ENCODE measurements at places on chromosomes 13 and 19.

DNA sequence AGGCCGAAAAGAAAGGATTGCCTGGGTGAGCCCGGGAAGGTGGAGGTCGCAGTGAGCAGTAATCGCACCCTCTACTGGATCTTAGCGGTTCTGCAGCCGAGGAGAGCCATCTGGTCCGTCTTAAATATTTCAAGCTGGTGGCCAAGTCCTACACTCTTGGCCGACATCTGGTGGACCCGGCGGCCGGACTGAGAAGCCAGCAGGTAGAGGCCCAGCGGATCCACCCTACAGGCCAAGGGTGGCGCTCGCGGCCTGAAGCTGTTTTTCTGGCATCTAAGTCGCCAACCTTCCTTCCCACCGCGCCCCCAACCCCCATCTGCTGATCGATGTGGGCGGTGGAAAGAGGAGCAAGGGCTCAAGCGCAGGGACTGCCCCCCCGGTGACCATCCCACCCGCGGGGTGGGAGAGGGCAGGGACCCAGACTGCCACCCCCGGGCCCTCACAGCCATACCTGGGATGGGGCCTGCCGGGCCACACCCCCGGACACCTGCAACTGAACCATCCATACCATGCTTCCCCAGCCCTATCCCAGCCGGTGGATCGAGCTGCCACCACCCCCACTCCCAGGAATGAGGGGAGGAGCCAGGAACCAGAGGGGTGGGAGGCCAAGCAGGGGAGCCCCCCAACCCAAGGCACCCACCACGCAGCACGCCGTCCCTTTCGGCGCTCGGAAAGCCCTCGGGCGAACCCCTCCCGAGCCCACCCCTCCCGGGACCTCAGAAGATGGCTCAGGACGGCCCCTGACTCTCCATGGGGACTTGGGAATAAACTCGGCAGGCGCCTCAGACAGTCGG lies 46.3 kb upstream of the ZNF730 start:
- DNase-seq, result peak; percentile 51

GRCh38 chr19:16199275-16199932 lies 1.7 kb downstream of the AP1M1 start:
- no peak for DNase-seq

DNA sequence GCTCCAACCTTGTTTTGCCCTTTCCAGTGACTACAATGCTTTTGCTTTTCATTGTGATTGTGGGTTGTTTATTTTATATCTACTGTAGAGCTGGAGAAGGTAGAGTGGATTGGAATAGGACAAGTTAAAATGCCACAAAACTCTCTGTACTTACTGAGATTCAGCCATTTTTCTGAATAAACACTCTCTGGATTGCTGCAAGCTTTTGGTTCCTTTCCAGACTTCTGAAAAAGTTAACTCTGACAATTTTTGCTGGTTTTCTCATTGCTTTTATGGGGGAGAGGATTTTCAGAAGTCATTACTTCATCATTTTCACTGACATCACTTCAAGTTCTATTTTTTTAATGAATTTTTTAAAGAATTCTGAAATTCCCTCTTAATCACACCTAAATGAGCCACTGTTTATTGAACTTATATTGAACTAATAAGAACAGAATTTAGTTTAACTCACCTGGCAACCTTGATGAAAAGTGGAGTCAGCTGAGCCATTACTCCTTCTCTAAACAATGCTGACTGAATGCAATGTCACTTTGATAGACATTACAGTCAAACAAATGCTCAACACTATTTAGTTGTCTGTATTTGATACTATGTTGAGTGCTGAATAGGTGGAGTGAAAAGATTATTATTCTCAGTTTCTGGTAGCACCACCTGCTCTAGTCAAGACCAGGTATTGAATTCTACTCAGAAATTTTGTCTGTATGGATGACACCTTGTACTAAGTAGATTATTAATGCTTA lies 303.5 kb downstream of the DLEU7 start:
- DNase-seq, result no peak

DNA sequence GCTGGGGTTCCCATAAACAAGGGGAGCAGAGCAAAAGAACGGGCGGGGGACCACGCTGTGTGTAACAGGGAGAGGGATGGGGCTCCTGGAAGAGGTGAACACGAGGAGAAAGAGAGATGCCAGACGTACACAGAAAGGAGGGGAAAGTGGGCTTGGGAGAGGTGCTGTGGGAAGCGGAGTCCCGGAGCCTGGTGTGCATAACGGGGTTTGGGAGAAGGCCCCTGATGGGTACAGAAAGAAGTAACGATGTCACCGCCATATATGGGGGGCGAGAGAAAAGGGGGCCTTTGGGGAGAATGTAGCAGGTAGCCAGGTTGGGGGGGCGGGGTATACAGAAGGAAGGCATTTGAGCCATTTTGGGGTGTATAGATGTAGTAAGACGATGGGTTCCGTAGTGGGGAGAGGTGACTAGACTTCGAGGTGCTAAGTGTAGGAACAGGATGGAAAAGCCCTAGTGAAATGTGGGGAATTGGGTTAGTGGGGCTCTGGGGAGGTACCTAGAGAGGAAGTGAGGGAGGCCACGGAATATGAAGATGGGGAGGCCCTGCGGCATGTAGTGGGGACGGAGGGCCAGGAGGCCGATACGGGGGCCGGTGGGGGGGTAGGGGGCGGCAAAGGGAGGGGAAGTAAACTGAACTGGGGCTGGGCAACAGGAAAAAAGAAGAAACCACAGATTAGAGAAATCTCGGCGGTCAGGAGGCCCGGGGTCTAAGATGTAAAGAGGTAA lies 787 bp downstream of the ZNF580 start:
- DNase-seq, result peak; percentile 23

DNA sequence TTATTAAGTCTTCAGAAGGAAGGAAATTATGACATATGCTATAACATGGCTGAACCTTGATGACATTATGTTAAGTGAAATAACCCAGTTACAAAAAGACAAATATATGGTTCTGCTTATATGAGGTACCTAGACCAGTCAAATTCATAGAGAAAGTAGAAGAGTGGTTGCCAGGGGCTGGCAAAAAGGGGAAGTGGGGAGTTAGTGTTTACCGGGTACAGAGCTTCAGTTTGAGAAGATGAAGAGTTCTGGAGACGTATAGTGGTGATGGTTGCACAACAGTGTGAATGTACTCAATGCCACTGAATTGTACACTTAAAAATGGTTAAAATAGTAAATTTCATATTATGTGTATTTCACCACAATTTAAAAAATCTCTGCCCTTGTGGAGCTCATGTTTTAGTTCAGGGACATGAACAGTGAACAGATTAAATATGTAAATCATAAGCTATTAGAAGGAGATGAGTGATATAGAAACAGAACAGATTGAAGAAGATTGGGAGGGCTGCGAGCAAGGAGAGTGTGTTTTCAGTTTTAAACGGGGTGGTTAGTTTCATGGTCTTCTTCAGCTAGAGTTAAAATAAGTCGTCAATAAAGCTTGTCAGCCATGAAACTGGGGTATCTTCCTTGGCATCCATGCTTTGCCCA lies 355.2 kb downstream of the KCNRG start:
- DNase-seq, result no peak

GRCh38 chr19:17527326-17527725 lies 15.9 kb downstream of the PGLS start:
- DNase-seq, result no peak

GRCh38 chr19:55690769-55691545 lies 15.9 kb downstream of the EPN1 start:
- DNase-seq, result no peak

GRCh38 chr13:26448032-26448431 lies 109.5 kb upstream of the WASF3 start:
- DNase-seq, result no peak

GRCh38 chr13:94933230-94933751 lies 220.9 kb upstream of the SOX21 start:
- no peak for DNase-seq

DNA sequence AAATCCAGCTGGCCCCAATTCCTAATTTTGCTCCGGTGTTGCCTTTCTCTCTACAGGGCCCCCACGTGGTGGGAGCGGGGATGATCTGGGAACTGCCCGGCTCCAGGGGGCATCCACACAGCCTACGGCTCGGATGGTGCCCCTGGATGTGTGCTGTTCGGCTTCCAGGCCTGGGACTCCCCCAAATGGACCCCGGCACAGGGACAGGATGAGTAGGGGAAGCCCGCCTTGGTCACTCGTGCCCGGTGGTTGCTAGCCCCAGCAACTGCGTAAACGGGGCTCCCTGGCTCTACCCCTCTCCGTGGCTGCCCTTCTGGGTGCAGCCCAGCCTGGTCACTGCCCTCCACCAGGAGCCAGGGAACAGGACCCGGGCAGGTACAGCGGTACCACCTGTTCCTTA lies 111.5 kb downstream of the TEX26 start:
- no peak for DNase-seq

GRCh38 chr13:75636436-75637180 lies 478 bp downstream of the LMO7 start:
- peak; percentile 57 for DNase-seq

DNA sequence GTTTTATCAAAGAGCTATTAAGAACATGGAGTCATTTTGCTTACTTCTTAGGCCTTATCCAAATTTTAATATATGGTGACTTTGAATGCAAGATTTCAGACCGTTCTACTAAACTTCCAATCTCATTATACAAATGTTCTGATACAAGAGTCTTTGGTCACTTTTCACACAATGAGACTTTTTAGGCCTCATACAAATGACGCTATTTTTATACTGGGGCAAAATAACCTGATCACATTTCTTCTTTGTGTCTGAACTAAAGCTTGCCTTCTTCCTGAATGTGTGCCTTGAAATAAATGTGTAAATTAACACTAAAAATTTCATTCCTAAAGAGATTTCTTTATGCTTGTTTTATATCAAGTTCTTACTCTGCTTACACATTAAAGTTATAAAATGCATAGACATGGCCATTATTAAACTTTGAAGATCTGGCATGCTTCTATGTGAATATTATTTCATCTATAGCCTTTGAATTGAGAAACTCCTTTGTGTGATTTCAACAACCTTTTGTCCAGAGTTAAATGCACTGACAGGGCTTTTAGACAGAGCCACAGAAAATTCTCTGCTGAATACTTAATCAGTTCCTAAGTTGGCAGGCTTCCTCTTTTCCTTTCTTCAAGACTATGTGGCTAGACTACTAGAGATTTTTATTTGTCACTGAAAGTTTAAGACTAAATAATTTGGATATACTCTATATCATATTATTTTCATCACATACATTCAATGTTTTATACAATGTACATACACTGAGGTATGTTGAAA lies 86.1 kb downstream of the EDNRB start:
- DNase-seq, result no peak

DNA sequence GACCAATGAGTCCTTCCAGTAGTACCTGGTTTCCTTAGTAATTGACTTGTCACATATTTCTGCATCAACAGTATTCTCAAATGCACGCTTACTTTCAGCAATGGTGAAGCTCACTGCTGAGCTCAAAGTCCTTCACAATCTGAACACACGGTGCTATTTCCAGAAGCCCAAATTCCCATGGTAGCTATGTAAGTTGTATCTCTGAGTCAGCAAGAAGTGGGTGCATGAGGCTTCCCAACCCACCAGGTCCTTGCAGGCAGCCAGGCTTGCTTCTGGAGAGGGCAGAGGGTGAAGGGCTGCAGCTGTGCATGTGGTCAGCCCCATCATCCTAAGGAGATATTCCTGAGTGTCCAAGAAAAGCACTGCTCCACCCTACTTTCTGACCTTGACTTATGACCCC lies 25.7 kb downstream of the COL4A2 start:
- no peak for DNase-seq

DNA sequence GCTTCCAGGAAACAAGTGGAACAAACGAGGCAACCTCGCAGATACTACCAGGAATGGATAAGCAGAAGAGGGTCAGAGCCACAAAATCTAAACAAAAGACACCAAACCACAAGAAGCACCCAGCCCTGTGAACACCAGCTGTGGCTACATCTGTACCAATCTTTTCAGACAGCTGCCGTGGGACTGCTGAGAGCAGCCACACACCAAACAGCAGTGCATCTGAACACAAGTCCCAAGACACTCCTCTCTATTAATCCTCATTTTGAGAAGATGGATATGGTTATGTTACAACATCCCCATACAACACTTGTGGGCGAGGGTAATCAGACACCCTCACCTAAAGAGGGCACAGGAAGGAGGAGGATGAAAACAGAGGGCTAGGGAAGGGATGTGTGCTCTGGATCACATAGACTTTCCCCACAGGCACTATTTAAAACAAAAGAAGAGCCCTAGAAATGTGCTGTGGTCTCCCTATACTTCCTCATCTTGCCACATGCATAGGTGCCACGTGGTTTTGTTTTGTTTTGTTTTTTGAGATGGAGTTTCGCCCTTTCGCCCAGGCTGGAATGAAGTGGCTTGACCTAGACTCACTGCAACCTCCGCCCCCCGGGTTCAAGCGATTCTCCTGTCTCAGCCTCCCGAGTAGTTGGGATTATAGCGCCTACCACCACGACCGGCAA lies 41.6 kb upstream of the ZNF14 start:
- no peak for DNase-seq

GRCh38 chr13:27636589-27637288 lies 15.0 kb downstream of the POLR1D start:
- no peak for DNase-seq

- DNase-seq, result peak; percentile 96
These were observed at the start of gene ZNF577 for GRCh38 chr19:51887522-51888498. ZNF577 (minus strand) TSS chr19:51887951; CDS start chr19:51880382, 7,569 bp downstream.

DNA sequence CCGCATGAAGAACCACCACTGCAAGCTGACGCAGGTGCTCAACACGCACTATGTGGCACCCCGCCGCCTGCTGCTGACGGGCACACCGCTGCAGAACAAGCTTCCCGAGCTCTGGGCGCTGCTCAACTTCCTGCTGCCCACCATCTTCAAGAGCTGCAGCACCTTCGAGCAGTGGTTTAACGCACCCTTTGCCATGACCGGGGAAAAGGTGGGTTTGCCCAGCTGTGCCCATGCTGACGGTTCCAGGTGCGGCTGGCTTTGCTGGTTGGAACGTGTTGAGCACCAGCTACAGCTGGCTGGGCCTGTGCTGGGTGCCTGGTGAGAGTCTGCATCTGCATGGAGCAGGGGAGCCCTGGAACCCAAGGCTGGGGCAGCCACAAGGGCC lies 60.9 kb downstream of the SMARCA4 start:
- DNase-seq, result no peak

GRCh38 chr13:39913928-39914327 lies 258.5 kb downstream of the COG6 start:
- DNase-seq, result no peak

- DNase-seq, result peak; percentile 58
These were observed 201.5 kb upstream of the CSNK1A1L start for GRCh38 chr13:37306778-37307544.

DNA sequence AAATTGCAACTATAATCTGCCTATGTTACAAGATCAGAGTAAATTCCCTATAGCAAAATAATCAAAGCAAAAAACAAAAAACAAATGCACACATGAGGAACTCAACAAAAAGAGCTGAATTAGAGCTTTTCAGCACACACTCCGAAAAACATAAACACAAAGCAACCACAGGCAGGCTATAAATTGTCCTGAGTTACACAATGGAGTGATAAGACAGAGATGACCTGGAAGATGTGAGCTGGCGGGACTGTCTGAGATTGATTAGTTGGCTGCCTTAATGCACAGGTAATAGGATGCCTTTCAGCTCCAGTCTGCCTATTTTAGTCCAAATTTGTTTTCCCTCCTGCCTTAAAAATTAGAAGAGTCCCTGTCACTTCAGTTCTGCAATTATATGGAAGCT lies 159.0 kb upstream of the FNDC3A start:
- no peak for DNase-seq
